ENCODE measurements at places on chromosomes 6 and 20.

- no peak for DNase-seq
Observed at GRCh38 chr6:107129370-107129925, 14.1 kb upstream of the BEND3 start.

- DNase-seq: no peak
Observed at GRCh38 chr6:156976216-156977127, 199.3 kb downstream of the ARID1B start.

DNA sequence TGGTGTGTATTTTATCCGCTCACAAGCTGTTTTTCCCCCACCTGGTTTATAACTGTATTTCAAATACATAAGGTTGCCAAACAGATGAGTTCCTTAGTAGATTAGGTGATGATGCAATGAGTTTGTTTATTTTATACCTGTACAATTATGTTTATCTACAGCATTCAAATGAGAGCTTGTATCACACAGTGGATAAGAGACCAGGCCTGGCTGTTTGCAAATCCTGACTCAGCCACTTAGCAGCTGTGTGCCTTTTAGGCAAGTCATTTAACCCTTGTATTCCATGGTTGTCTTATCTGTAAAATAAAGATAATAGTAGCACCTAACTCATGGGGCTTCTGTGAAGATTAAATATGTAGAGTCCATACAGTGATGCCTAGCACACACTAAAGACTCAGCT lies 143.7 kb downstream of the MOXD1 start:
- DNase-seq: no peak

DNA sequence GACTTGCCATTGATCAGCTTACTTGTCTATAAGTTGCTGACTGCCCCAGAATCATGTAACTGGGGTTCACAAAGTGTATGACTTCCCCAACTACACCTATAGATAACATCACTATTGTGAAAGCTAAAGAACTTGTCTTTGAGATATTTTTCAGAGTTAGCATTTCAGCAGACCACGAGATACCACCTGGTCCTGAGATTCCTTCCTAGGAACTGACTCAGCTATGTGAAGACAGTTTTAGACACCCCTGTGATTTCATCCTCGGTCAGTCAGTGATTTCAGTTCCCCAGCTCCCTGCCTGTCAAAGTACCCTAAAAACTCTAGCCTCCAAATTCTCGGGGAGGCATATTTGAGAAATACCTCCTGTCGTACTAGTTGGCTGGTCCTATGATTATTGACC lies 62.4 kb downstream of the TXNDC5 start:
- DNase-seq: no peak

- no peak for DNase-seq
Observed at GRCh38 chr6:75880305-75880704, 131.3 kb downstream of the MYO6 start.

- no peak for DNase-seq
Observed at GRCh38 chr6:126172131-126172530, 167.8 kb upstream of the CENPW start.

- no peak for DNase-seq
Observed at GRCh38 chr6:31689249-31690110, 8.6 kb upstream of the LY6G5C start.

- no peak for DNase-seq
Observed at GRCh38 chr6:79034865-79035264, 43.2 kb downstream of the PHIP start.

DNA sequence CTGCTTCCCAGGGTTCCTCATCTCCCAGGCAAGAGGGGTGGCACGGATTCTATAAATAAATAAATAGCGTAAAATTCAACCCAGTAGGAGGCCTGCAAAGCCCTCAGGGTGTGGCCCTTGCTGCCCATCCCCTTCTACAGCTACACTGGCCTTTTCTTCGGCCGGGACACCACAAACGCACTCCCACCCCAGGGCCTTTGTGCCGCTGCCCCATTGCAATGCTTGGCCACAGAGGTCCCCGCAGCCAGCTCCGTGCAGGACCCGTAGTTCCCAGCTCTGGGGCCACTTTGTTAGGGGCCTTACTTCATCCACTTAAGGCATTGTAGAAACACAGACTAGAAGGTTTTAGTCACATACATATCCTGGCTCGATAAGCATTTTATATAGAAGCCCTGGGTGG lies 151.2 kb downstream of the ERMARD start:
- no peak for DNase-seq

- no peak for DNase-seq
Observed at GRCh38 chr6:29651413-29652197, 5.3 kb upstream of the MOG start.
